ENCODE measurements at places on chromosomes 2 and 18. TPM values are rescaled to one million over a fixed set of nuclear protein-coding genes. Genes with fewer than 3 reads are reported as not detected.

GRCh38 chr18:49745045-49746014, 68.0 kb downstream of the ACAA2 start:
- H3K36me3 ChIP-seq, result no peaks in the 10 kb centered on the region
- H3K4me3 ChIP-seq, result no peak overlapping the region

Gene KATNAL2
- 0.97 TPM for total RNA-seq

Gene ACMSD
- not detected for total RNA-seq

Gene ATP6V1C2
- not detected for total RNA-seq

GRCh38 chr2:70517804-70518203, 35.8 kb downstream of the TGFA start:
- peaks cover 4% of the 10 kb centered on the region for H3K4me1 ChIP-seq
- no peak for DNase-seq
- H3K36me3 ChIP-seq, result peaks cover 2% of the 10 kb centered on the region
- H3K27me3 ChIP-seq, result no peaks in the 10 kb centered on the region
